ENCODE measurements at places on chromosomes 16 and 17.

DNA sequence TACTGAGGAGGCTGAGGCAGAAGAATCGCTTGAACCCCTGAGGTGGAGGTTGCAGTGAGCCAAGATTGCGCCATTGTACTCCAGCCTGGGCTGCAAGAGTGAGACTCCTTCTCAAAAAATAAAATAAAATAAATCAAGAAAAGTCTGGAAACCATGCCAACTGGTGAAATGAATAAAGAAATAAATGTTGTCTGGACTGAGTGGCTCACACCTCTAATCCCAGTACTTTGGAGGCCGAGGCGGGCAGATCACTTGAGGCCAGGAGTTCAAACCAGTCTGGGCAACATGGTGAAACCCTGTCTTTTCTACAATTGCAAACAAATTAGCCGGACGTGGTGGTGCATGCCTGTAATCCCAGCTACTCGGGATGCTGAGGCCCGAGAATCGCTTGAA, 744 bp upstream of the LRRC37A3 start:
- no peak for DNase-seq

GRCh38 chr17:40253565-40253964, 34.1 kb upstream of the CDC6 start:
- no peak for DNase-seq

- no peak for DNase-seq
These were observed 37.2 kb downstream of the MFSD11 start for GRCh38 chr17:76775021-76775600.

DNA sequence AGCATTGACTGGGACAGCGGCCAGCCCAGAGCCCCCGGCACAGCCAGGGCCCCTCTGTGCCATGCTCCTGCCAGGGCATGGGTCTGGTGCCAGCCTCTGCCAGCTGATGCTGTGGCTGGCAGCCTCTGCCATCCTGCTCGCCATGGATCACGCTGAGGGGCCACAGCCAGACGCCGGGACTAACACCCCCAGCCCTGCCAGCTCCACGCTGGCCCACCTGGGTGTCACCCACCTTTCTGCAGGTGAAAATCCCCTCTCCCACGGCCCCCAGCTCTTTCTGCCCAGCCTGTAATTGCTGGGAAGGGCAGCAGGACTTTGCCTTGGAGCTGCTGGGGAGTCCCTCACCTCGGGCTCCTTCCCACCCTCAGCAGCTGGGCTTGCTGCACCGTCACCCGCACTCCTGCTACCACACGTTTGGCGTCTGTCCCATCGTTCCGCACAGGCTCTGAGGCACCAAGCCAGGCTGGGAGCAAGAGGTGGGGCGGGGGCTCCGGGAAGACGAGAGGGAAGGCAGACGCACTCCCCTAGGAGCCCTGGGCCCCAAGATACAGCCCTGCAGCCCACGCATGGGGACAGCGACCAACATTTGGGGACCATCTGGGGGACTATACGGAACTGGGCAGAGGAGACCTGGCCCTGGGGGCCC, 42.0 kb upstream of the ACSF3 start:
- DNase-seq: no peak
